HT1080 (cell line): ENCODE measurements at places on chromosomes 6 and 20. TPM values are rescaled to one million over a fixed set of nuclear protein-coding genes. Genes with fewer than 3 reads are reported as not detected.

The SUMO4 gene
- total RNA-seq: 0.27 and 0.32 TPM in 2 replicates

The ZNF165 gene
- 0.39 and 0.43 TPM in 2 replicates for total RNA-seq

DNA sequence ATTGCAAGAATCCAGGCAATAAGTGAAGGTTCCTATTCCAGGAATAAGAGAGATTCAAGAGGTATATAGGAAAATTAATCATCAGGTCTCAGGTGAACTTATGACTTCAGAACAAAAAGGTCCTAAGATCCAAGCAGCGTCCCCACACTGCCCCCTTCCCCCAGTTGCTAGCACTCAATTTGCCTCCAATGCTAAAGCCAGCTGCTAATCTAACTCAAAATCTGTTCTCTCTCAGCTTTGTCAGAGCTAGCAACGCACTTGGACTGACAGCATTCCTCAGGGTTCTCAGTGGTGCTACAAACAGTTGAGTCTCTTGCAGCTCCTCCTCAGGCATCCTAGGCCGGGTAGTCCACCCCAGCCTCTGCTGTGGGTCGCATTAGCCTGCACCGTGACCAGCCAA, 148.3 kb downstream of the RFX6 start:
- DNase-seq: no peak

The USP49 gene
- total RNA-seq: 0.57 and 2.1 TPM in 2 replicates

DNA sequence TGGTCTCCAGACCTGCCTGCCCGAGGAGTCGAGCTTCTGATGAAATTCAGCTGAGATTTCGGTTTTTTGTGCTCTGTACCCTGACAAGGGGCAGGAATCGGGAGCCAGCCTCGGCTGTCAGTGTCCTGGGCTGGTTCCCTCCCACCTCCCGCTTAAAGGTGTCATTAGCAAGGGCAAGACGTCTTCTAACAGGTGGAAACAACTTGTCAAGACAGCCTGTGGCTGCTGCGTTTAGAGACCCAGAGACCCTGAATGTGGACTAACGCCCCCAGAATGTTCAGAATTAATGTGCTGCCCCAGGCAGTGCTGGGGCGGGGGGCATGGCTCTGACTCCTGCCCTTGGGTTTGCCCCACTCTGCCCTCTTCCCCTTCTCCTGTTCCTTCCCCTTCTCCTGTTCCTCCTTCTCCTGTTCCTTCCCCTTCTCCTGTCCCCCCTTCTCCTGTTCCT, 69.7 kb downstream of the PHACTR3 start:
- no peak for DNase-seq

The COL9A3 gene
- 0.08 and 0.84 TPM in 2 replicates for total RNA-seq

The C6orf52 gene
- total RNA-seq: 1.9 and 2.9 TPM in 2 replicates

- no peak for DNase-seq
Observed at GRCh38 chr6:145116591-145117178, 618.6 kb downstream of the EPM2A start.

The ZNF311 gene
- 0.40 and 0.51 TPM in 2 replicates for total RNA-seq

The LAMA2 gene
- total RNA-seq: 0.18 and 0.20 TPM in 2 replicates

GRCh38 chr6:140872885-140873284, 1259.8 kb upstream of the GJE1 start:
- DNase-seq: no peak

GRCh38 chr6:33850869-33851541, 47.2 kb upstream of the MLN start:
- no peak for DNase-seq
